Mucosa of descending colon (tissue), 3 donors: ENCODE measurements at places on chromosomes 2 and 18.

DNA sequence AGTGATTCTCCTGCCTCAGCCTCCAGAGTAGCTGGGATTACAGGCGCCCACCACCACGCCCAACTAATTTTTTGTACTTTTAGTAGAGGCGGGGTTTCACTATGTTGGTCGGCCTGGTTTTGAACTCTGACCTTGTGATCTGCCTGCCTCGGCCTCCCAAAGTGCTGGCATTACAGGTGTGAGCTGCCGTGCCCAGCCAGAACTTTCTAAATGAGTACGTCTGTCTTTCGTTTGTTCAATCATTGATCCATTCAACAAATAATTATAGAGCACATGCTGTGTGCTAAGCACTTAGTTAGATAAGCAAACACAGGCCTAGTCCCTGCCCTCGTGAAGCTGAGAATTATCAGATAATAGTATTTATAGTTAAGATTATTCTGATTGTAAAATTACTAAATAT, 56.5 kb downstream of the TTC39C start:
- no peak for DNase-seq

GRCh38 chr2:11446733-11447248, 19.2 kb downstream of the E2F6 start:
- DNase-seq: peak; percentile 31

DNA sequence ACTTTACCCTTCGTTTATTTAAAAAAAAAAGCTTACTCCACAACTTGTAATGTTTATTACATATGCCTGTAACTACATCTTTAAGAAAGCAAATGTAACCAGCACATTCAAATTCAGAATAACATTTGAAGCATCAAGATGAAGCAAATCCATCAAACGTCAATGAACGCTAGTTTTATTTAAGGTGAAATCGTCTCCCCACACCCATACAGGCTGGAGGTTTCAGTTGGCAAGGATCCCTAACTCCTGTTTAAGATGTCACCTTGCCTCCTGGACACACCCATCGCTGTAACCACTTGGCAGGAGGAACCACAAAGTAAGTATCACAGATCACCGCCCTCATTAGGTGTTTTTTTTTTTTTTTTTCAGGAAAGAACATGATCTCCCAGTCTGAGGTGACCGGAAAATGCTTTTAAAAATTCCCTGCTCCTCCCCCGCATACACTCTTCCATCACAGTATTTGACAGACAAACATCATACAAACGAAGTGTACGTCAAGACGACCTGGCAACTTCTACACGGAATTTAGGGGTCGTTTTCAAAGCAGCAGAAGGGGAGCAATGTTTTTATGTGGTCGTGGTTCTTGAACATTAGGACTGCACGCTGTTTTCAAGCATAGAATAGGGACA, 19.7 kb upstream of the STPG4 start:
- peak; percentile 91 for DNase-seq

DNA sequence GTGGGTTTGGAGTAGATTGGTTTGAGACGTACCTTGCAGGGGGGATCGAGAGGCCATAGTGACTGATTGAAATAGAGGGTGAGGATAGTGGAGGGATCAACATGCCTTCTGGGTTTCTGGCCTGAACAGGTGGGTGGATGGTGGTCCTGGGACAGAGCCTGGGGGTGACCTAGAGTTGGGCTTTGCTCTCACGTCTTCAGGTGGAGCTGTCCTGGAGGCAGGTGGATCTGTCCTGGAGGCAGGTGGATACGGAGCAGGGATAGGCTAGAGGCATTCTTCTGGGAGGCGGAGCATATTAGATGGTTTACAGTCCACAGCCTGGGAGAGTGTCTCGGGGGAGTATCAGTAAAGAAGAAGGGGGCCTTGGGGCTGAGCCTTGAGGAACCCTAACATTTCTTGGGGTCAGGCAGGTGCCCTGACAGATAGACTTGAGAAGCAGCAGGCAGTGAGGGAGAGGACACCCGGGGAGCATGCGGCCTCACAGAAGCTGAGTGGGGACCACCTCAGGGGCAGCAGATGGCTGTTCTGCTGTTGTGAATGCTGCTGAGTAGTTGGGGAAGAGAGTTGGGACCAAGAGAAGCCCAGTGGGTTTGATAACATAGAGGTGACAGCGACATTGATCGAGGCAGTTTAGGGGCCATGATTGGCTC, 1.6 kb downstream of the CAPN10 start:
- DNase-seq: no peak

- no peak for DNase-seq
Observed at GRCh38 chr2:128581849-128582244, 263.2 kb upstream of the HS6ST1 start.

DNA sequence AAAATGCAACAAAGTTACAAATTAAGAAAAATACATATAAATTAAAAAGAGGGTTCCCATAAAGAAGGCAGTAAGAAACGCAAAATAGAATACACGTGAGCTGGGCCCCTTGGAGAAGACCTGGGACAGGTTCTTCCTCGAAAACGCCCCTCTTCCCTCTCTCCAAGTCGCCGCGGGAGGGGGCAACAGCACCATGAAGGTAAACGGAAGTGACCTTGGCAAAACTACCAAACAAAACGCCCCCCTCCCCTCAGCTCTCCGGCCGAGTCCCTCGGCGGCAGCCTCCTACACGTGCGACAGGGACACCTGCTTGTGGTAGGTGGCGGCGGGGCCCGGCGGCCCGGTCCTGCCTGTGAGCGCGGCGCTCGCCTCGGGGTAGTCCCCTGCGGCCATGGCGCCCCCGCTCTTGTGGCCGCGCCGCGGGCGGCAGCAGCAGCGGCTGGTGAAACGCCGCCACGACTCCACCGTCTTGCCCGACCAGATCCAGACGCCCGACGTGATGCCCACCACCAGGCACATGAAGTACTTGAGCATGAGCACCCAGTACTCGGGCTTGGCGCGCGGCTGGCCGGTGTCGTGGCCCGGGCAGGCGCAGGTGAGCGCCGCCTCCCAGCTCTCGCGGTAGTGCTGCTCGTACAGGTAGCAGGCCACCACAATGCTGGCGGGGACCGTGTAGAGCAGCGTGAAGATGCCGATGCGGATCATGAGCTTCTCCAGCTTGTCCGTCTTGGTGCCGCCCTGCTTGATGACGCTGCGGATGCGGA, 2.8 kb downstream of the FZD5 start:
- DNase-seq: peak; percentile 47

DNA sequence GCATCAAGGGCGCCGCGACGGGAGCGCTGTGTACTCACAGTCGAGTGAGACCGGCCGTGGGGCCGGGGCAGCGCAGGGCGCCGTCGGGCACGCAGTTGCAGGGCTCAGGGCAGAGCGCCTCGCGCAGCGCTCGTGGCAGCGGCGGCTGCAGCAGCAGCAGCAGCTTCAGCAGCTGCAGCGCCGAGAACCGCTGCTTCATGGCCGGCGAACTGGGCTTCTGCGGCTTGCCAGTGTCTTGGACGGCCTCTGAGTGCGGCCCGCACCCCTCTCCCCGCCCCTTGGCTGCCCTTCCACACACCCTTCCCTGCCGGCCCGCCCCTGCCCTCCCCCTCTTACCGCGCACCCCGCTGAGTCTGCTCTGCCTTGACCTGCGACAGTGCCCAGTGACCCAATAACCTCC, at the start of gene LHCGR:
TSS of gene LHCGR (minus strand) at position 252 of the 400 bp plus-strand sequence. CDS start at position 199, 53 bp downstream.
- no peak for DNase-seq

- no peak for DNase-seq
Observed at GRCh38 chr2:174624895-174625430, 27.4 kb upstream of the WIPF1 start.

DNA sequence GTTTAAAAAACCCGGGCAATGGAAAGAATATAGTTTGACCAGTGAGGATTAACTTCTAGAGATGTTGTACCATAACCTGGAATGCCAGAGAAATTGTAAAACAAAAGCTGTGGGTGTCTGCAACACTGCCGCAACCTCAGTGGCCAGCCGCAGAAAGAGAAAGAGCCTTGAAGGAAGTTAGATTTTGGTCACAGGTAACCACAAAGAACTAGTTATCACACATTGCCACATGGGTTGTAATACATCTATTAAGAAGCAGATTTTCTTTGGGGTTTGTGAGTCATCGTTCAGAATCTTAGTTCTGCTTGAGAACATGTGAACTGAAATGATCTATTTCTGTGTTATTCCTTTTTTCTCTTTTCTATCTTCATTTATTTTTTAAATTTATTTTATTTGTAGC, 222.9 kb upstream of the AGAP1 start:
- no peak for DNase-seq

GRCh38 chr2:161170958-161171932, 11.0 kb downstream of the TANK start:
- no peak for DNase-seq

GRCh38 chr18:2891526-2892431, 45.0 kb downstream of the EMILIN2 start:
- no peak for DNase-seq

- DNase-seq: peak; percentile 51
Observed at GRCh38 chr18:80108121-80108536, 933 bp upstream of the ADNP2 start.

GRCh38 chr2:236984046-236984445, 101.6 kb upstream of the COPS8 start:
- DNase-seq: no peak

DNA sequence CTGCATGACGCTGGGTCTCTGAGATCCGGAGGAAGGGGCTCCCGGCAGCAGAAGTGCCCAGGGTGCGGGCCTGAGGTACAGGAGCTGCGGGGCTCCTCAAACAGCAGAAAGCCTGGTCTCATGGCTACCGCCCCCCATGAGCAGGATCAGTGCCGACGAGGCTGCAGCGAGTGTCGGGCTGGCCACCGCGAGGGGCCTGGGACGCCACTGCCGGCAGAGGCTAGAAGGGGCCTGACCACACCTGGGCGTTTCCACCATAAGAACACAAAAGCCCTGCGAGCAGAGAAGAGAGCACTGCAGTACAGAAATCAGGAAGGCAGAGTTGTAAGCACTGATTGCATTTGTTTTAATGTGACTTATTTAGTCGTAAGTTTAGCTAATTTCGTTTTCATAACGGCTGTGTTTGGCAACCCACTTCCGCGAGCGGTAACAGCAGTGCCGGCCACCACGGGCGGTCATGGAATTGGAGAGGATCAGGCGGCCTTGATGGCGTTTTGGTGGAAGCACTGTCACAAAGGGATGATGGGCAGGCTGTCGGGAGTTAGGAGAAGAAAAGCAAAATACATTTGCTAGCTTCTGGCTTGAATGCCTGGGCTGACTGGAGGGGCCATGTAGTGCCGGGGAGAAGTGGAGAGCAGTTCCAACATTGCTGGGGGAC, 117.4 kb downstream of the HDAC4 start:
- peak; percentile 25 for DNase-seq

GRCh38 chr2:14778015-14778414, 145.5 kb downstream of the LRATD1 start:
- no peak for DNase-seq

DNA sequence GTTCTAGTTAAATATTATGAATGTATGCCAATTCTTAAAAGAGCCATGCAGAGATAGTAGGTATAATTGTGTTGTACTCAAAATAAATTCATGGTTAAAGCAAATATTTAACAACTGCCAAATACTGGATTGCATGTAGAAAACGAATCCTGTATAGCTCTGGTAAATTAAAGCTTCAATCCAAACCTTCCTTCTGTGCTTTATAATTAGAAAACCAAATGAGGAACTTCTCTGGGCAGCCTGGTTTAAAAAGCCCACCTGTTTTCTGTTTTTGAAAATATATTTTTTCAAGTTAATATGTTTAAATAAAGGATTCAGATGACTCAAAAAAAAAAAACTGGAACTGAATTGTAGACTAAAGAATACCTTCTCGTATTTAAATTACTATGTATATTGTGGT, 48.3 kb upstream of the ITGA4 start:
- DNase-seq: no peak

DNA sequence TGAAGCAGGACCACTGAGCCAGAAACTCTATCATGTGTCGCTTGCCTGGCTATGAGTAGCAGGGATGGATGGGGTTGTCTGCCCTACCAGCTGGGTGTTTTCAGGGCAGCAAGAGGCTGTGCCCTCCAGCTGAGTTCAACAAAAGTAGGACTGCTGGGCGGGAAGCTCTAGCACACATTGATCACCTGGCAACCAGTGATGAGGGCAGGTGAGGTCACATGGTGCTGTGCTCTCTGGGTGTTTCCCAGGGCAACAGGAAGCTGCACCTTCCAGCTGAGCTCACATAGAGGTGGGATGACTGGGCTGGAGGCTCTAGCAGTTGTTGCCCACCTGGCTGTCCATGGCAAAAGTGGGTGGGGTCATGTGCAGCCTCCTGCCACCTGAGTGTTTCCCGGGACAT, 487.3 kb upstream of the VWC2L start:
- no peak for DNase-seq

DNA sequence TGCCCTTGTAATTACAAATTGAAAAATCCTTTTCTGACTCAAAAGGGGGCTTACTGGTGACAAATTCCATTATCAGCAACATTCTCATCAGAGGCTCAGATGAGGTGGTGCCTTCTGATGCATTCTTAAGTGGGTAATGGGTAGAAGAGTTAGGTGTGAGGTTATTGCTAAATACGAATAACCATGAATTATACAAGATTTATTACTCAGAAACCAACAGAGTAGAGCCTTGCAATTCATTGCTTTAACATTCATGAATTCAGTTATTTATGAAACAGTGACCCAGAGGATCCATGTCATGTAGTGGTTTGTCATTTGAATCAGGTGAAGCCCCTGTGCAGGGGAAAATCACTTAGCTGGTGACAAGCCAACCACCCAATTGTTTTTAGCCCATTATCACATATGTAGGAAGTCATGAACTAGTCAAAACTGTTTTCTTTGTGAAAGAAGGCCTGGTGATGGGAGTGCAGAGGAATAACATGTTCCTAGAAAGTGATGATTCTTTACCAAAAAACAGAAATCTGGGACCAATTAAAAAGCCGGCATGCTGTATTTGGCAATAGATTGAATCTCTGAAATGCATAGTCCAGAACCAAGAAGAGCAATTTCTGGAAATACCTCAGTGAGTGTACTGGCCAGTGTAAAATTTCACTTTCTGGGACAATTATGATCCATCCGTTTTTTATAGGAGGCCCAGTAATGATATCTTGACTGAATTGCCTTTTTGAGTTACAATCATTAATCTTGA, 70.2 kb downstream of the CRIM1 start:
- DNase-seq: no peak

DNA sequence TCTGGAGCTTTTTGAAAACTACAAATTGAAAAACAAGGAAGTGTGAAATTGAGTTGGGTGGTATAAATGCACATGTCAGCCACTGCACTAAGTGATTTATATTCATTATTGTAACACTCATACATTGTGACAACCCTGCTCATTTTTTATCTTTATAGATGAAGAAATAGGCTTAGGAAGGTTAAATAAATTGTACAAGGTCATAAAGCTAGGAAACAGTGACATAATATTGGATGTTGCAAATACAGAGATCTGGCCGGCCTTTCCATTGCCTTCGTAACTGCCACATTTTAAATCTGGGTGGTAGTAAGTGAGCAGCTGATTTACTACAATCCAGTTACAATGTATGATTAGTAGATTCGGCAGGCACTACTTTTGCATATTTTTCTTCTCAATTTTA, 76.6 kb upstream of the LPIN2 start:
- DNase-seq: no peak

DNA sequence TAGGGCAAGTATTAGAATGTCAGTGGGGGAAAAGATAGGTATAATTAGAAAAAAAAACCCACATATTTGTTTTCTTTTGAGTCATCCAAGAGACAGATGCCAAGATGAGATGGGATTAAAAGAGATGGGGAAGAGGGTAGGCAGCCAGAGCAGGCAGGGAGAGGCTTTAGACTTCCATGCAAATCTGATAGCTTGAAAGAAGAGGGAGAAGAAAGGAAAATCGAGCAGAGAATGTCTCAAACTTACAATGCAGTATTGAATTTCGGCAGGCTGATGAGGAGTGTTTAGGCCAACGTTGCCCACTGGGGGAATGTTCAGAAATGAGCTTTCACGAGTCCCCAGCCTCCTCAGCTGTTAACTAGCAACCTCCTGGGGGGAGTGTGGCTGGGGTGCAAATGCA, 91.3 kb downstream of the SPATS2L start:
- no peak for DNase-seq

GRCh38 chr2:216651351-216651881, 18.2 kb downstream of the IGFBP2 start:
- DNase-seq: no peak
